Activated CD4-positive, alpha-beta T cell treated with anti-CD3 and anti-CD28 coated beads for 36 hours (primary cell): ENCODE measurements at places on chromosomes 13 and 19. TPM values are rescaled to one million over a fixed set of nuclear protein-coding genes. Genes with fewer than 3 reads are reported as not detected.

CCDC70 gene
- not detected for total RNA-seq

KLK7 gene
- not detected for total RNA-seq

MAP4K1 gene
- 198 TPM for total RNA-seq

RUVBL2 gene
- 155 TPM for total RNA-seq

FUT2 gene
- total RNA-seq: not detected
